Effector CD8-positive, alpha-beta T cell (primary cell): ENCODE measurements at places on chromosomes 16 and 17.

GRCh38 chr17:6070913-6071511 lies 833 bp downstream of the WSCD1 start:
- no peak for DNase-seq

DNA sequence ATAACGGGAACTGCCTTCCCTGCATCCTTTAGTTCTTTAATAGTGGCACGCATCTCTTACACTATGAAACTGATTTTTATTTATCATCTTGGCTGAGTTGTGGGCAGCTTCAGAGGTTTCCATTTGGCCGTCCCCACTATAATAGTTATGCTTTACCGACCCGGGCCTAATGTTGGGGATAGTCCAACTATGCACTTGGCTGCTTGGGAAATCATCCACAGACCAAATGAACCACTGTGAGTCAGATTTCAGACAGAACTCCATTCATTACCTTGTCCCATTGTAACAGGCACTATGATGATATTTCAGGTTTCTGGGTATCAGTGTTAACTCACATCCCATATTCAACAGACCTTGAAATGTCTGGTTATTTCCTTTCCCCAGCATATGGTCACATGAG lies 6.1 kb upstream of the SLFN5 start:
- no peak for DNase-seq

- no peak for DNase-seq
Observed at GRCh38 chr17:10031606-10032005, 126.5 kb upstream of the RCVRN start.

DNA sequence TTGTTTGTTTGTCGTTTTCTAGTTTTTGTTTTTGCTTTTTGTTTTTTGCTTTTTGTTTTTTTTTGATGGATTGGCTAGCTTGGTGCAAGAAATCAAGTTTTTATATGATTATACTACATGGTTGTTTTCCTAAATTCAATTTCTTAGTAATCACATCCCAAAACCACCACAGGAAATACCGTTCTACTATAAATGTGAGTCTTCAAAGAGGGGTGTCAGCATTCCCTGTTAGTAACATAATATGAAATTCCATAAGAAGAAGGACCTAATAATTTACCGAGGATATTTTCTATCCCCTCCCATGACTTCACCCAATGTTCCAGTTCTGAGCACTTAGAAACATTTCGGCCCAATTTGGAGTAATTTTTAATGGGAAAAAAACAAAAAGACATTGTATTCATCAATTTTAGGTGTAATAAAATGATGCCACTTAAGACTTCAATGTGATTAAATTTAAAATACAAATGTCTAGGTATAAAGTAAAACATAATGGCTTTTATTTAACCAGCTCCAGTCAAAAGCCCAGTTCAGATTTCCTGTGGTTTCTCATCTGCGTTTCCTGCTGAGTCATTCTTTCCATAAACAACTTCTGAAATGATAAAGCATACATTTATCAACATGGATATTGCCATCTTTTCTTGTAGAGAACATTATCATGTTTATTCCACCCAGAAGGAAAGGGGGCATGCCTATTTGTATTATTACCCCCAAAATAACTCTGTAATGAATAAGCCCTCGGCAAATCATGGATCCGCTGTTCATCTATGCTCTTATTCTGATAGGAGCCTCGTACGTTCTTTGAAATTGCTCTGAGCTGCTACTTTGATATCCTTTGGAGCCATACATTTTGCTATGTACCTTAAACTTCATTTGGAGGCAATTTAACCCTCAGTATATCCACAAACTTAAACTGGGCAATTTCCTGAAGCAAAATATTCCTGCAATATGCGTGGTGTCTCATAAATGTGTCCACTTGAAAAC lies 28.1 kb downstream of the HSBP1 start:
- no peak for DNase-seq

GRCh38 chr16:89097392-89097772 lies 3.7 kb downstream of the ACSF3 start:
- no peak for DNase-seq

DNA sequence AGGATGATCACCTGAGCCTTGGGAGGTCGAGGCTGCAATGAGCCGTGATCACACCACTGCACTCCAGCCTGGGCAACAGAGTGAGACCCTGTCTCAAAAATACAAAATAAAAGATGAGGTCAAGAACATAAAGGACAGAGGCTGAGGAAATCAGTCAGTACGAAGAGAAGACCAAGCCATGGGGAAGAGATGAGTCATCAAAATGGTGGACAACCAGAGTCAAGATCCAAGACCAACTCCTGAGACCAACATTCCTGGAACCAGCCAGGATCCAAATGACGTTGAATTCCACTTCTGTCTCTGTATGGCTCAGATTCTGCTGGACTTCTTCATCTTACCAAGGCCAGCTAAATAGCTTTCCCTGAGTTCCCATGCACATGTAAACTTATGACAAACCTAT lies 44.8 kb upstream of the NOG start:
- DNase-seq, result no peak

- no peak for DNase-seq
Observed at GRCh38 chr17:74001145-74001544, 202.3 kb upstream of the RPL38 start.

- DNase-seq, result no peak
Observed at GRCh38 chr16:28087140-28087660, 23.7 kb upstream of the GSG1L start.

DNA sequence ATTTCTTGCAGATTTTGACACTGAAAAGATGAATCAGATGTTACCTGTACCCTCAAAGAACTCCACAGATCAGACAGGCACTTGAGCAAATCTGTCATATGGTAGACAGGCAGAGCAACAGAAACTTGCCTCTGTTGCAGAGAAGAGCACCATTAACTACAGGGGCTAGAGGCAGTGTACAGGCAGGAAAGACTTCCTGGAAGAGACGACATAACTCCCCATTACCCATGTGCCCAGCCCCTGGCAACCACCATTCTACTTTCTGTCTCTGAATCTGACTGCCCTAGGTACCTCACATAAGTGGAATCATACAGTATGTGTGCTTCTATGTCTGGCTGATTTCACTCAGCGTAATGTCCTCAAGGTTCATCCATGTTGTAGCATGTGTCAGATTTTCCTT lies 15.5 kb downstream of the GFOD2 start:
- DNase-seq, result no peak

GRCh38 chr17:72661116-72661944 lies 431.2 kb downstream of the SLC39A11 start:
- no peak for DNase-seq

DNA sequence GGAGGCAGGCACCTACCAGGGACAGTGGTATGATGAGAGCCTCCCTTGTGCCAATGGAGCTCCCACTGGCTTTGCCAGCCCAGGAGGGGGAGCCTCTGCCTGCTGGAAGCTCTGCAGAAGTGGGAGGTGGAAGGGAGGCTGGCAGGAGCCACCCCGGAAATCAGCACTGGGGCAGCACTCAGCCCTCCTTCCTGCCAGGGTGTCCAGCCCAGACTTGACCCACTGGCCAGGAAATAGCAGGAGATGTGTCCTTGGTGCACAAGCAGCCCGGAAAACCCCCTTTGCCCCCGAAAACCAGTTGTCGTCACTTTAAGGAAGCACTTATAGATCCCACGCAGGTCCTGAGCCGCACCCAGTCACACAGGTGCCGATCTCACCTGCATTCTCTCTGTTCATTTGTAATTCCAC lies 49.3 kb upstream of the CACNG4 start:
- DNase-seq, result no peak

DNA sequence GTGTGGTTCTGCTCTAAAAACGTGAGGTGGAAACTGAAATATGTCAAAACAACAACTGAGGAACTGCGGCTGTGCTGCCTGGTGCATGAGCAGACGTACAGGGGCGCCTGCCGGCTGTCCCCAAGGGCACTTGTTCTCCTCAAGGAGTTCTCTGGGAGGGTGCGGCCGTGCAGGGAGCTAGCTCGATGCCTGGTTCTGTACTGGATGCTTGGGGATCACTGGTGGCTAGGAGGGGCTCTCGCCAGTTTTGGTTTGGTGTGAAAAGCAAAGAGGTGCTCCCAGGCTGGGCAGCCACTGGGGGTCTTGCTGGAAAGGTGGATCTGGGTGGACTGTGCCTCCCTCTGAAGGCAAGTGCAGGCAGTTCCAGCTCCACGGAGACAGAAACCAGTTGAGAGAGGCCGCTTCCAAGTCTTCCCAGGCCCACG lies 41.9 kb upstream of the ATP2A3 start:
- DNase-seq, result no peak

- DNase-seq, result no peak
Observed at GRCh38 chr16:73053364-73054124, 5.6 kb upstream of the ZFHX3 start.

GRCh38 chr16:66446737-66447136 lies 19.6 kb downstream of the BEAN1 start:
- no peak for DNase-seq

DNA sequence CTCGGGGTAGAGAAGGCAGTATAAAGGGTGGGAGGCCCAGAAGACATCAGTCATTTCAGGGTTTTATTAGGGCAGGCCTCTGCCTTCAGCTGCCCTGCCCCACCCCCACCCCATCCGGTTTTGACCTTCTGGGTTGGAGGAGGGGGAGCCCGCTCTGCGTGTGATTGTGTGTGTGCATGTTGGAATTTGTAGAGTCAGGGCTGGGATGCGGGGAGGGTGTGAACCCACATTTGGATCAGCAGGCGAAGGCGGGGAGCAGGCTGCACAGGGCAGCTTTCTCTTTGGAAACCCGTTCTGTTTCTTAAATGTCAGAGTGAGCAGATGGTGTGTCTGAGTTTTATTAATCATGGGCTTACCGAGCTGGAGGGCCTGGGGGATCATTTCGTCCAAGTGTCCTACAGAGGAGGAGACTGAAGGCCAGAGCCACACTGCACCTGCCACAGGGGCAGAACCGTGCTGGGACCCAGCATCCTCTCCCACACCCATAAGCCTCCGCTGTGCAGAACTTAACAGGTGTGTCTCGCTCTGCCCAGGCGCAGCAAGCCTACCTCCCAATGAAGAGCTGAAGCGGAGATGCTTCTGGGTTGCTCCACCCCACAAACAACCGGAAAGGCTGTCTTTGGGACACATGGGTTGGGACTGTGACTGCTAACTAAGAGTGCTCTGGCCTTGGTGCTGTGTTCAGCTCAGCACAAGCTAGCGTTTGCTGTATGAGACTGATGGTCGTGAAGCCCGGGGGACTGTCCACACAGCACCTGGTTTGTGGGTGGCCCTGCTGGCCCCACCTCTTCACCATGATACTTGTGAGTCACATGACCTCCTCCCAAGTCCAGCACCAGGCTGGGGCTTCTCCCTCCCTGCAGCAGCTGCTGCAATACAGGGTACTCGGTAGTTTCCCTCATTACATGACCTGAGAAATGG lies 70.9 kb upstream of the GSE1 start:
- DNase-seq, result no peak
